ENCODE measurements at places on chromosomes 4 and X. TPM values are rescaled to one million over a fixed set of nuclear protein-coding genes. Genes with fewer than 3 reads are reported as not detected.

PAPSS1 gene
- total RNA-seq = 70.8 TPM

DNA sequence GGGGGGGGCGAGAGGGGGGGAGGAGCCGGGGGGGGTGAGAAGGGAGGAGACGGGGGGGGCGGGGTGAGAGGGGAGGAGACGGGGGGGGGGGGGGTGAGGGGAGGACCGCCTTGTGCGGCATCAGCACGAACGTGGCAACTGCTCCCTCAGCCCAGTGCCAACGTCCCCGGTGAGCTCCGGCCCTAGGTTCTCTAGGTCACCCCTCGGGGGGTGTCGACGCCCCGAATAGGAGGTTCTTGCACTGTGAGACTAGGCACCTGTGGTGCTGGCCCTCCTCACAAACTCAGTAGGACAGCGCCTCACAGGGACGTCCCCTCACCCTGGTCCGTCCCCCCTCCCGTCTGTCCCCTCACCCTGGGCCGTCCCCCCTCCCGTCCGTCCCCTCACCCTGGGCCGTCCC lies 21.5 kb upstream of the GTPBP6 start:
- H3K36me3 ChIP-seq = no peaks in the 10 kb centered on the region
- H3K27me3 ChIP-seq = no peaks in the 10 kb centered on the region
- H3K4me1 ChIP-seq = no peaks in the 10 kb centered on the region
- H3K4me3 ChIP-seq = no peak overlapping the region
- DNase-seq = peak; percentile 43
- no peak overlapping the region for H3K27ac ChIP-seq

- no peak overlapping the region for H3K4me3 ChIP-seq
- no peaks in the 10 kb centered on the region for H3K36me3 ChIP-seq
- H3K27me3 ChIP-seq = no peaks in the 10 kb centered on the region
- H3K27ac ChIP-seq = no peak overlapping the region
- H3K4me1 ChIP-seq = no peaks in the 10 kb centered on the region
These were observed 228.1 kb downstream of the ZNF674 start for GRCh38 chrX:46317163-46317562.

DNA sequence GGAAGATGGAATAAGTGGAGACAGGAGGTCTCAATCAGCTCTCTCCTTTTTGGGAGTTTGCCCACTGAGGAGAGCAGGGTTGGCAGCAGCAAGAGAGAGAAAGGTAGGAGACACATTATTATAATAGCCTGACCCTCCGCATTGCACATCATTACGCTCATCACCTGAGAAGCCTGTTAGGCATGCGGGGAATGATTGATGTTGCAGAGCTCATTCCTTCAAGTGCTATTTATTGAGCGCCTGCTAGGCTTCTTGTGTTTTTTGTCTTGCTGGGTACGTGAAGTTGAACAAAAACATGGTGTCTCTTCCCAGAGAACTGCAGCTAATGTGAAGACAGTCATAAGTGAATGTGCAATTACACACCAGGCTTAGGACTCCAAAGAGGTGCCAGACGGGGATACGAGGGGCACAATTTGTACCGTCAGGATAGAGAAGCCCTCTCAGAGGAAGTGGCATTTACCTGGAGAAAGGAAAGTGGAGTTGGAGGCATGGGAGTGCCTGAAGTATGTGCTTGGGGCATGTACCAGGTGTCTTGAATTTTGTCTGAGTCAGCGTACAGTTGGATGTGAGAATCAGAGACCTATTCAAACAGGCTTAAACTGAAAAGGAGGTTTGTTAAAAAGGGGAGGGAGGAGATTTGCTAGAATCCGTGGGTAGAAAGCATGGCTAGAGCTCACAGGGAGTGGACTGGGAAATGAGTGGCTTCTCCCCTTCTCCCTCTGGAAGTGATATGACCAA lies 90.2 kb upstream of the SOD3 start:
- H3K27ac ChIP-seq = no peak overlapping the region
- H3K36me3 ChIP-seq = no peaks in the 10 kb centered on the region
- H3K4me1 ChIP-seq = no peaks in the 10 kb centered on the region

- DNase-seq = no peak
- H3K4me1 ChIP-seq = no peaks in the 10 kb centered on the region
- no peak overlapping the region for H3K27ac ChIP-seq
- no peaks in the 10 kb centered on the region for H3K36me3 ChIP-seq
- H3K27me3 ChIP-seq = no peaks in the 10 kb centered on the region
- no peak overlapping the region for H3K4me3 ChIP-seq
These were observed 2442.0 kb downstream of the PCDH7 start for GRCh38 chr4:33162122-33162521.

- no peaks in the 10 kb centered on the region for H3K36me3 ChIP-seq
These were observed 12.7 kb upstream of the DCUN1D4 start for GRCh38 chr4:51830156-51830720.

- no peaks in the 10 kb centered on the region for H3K27me3 ChIP-seq
- no peaks in the 10 kb centered on the region for H3K4me1 ChIP-seq
- DNase-seq = no peak
- H3K27ac ChIP-seq = no peak overlapping the region
- no peak overlapping the region for H3K4me3 ChIP-seq
These were observed 587.5 kb upstream of the MAGEB2 start for GRCh38 chrX:29627833-29628232.

- DNase-seq = no peak
- H3K4me1 ChIP-seq = no peaks in the 10 kb centered on the region
- no peak overlapping the region for H3K4me3 ChIP-seq
These were observed 517.0 kb downstream of the ZIC3 start for GRCh38 chrX:138082896-138083295.

DNA sequence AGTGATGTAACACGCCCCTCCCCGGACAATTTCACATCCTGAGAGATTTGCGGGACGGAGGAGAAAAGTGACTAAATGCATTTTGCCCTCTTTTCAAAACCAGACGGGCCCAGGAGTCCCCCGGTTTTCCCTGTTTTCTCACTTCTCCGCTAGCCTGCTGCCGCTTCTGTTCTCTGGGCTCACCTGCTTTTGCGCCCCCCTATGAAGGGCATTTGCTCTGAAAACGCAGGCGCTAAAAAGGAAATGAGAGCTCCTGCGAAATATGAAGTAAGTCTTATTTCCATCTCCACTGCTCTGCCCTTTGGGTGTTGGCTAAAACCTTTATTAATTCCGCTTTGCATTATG lies 613 bp upstream of the TMEM47 start:
- H3K27ac ChIP-seq = no peak overlapping the region
- no peaks in the 10 kb centered on the region for H3K4me1 ChIP-seq
- no peaks in the 10 kb centered on the region for H3K27me3 ChIP-seq
- peak overlapping the region; percentile 56 for H3K4me3 ChIP-seq
- no peak for DNase-seq
- H3K36me3 ChIP-seq = no peaks in the 10 kb centered on the region

UGT8 gene
- total RNA-seq = 2.8 TPM

DNA sequence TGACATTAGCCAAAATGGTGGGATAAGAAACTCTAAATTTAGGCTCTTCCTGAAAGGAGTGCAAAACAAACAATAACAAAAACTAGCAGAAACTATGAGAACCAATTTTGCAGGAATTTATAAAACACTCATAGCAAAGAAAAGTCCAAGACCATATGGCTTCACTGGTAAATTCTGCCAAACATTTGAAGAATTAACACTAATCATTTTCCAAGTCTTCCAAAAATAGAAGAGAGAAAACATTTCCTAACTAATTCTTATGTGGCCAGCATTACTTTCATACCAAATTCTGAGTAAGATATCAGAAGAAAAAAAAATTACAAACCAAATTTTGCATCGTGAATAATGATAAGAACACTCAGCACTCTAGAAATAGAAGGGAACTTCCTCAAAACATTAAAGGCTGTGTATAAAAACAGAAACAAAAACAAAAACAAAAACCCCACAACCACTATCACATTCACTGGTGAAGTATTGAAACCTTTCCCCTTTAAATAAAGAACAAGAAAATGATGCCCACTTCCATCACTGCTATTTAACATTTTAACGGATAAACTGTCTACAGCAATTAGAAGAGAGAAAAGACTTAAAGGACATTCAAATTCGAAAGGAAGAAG lies 524.3 kb upstream of the GALNTL6 start:
- DNase-seq = no peak
- no peaks in the 10 kb centered on the region for H3K4me1 ChIP-seq
- no peak overlapping the region for H3K27ac ChIP-seq
- no peaks in the 10 kb centered on the region for H3K27me3 ChIP-seq

DNA sequence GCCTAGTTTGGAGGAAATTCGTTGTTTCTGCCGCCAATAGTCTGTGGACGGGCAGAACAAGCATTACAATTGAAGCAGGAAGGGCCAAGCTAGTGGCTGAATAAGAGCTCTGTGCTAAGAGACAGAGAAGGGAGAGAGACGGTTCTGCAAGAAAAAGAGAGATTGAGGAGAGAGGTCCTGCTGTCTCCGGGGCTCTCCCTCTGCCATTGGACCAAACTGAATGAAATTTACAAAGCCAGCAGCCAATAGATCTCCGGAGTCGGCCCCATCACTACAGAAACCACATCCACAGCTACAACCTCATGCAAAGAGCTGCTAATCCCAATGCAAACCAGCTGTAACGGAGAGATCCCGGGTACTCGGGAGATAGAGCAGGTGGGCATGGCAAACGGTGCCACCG lies at the start of gene NLGN4X:
NLGN4X (minus strand) TSS at position 148 of the 400 bp plus-strand sequence. CDS start 77,401 bp downstream, outside the sequence.
- H3K27me3 ChIP-seq = no peaks in the 10 kb centered on the region
- no peak within 1 kb of the TSS for H3K27ac ChIP-seq

DNA sequence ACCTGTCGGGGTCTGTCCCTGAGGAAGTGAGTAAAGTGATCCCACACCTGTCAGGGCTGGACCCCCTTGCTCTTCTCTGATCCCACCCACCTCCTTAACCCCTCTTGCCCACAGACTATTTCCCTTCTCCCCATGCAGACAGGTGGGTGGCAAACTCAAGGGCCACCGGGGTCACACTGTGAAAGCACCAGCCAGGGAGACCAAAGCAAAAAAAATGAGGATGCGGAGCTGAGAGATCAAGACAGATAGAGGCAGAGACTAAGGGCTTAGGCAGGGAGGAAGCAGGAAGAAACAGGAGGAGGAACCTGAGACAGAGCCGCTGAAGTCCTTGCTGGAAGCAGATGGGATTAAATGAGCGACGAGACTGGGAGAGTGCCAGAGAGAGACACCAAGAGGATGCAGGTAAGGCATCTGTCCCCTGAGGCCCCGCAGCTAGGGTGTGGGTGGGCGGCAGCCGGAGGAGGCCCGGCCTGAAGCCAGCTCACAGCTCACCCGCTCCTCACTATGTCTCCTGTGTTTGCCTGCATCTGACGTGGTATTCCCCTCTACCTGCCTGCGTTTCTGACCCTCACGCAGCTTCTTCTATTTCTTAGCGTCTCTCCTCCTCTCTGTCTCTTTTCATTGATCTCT lies 7.2 kb downstream of the TIMM17B start:
- DNase-seq = no peak
- no peaks in the 10 kb centered on the region for H3K27me3 ChIP-seq
- no peaks in the 10 kb centered on the region for H3K4me1 ChIP-seq
- peak overlapping the region; percentile 62 for H3K4me3 ChIP-seq
- no peak overlapping the region for H3K27ac ChIP-seq

CTBP1 gene
- total RNA-seq = 169 TPM

GRCh38 chr4:137823007-137823406 lies 290.7 kb upstream of the PCDH18 start:
- DNase-seq = no peak
- no peaks in the 10 kb centered on the region for H3K36me3 ChIP-seq
- H3K27ac ChIP-seq = no peak overlapping the region
- H3K4me3 ChIP-seq = no peak overlapping the region
- no peaks in the 10 kb centered on the region for H3K4me1 ChIP-seq
- H3K27me3 ChIP-seq = no peaks in the 10 kb centered on the region

- peaks cover 5% of the 10 kb centered on the region for H3K36me3 ChIP-seq
- H3K4me3 ChIP-seq = no peak overlapping the region
- DNase-seq = peak; percentile 65
- no peak overlapping the region for H3K27ac ChIP-seq
- no peaks in the 10 kb centered on the region for H3K27me3 ChIP-seq
These were observed 1.4 kb upstream of the FAM53A start for GRCh38 chr4:1685235-1686150.

Measured in upper lobe of right lung (tissue), 1 donor.